Activated B cell treated with CpG ODN at 0.5 μM for 24 hours (primary cell): ENCODE measurements at places on chromosomes 2 and 18.

DNA sequence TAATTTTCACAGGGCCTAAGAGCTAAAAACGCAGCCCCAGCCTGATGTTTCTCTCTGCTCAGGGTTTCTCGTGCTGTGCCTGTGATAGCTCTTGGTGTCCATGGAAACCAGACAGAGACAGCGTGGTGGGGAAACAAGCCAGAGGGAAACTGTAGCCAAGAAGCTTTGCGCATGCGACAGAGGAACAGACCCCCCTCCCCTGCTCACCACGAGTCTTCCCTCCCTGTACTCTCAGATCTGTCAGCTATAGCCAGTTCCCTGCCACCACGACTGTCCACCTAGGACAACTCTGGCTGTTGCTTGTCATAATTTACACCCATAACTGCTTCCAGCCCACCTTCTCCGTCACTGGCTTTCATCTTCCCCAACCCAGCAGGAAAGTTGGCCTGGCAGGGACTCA is 13.2 kb upstream of the DNAJC27 start:
- no peak for DNase-seq

GRCh38 chr2:161005170-161005569 is 155.1 kb upstream of the TANK start:
- no peak for DNase-seq

GRCh38 chr18:50748243-50749229 is 71.3 kb downstream of the MRO start:
- DNase-seq = no peak

DNA sequence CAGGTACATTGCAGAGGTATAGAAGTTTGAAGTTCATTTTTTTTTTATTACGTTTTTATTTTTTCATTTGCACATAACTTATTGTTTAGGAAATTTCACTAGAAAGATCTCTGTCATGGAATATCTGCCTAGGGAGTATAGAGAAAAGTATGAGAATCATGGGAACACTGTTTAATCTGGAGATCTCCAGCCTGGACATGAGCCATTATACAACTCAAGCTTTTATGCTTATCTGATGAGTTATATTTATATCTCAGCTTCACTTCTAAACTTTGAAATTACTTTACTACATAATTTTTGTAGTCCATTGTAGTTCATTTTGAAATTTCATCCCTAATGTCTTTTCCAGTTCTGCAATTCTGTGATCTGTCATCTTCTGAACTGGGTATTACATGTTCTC is 515.6 kb downstream of the ERBB4 start:
- no peak for DNase-seq

DNA sequence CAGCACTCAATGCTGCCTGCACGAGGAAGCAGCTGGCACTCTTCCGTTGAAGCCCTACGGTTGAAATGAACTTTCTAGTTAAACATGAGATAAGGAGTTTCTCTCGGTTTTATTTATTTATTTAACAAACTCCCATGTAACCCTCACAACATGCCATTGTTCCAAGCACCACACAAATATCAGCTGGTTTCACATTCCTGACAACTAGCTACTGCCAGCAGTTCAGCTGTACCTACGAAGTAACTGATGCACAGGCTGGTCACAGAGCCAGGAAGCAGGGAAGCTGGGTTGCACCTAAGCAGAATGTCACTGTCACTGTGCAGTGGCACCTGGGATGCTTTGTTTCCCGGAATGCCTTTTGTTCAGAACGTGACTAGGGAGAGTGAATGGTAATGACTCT is 18.1 kb downstream of the TIMM21 start:
- DNase-seq = no peak

- no peak for DNase-seq
Measured at GRCh38 chr2:129905664-129906081, 73.8 kb upstream of the RAB6C start.

DNA sequence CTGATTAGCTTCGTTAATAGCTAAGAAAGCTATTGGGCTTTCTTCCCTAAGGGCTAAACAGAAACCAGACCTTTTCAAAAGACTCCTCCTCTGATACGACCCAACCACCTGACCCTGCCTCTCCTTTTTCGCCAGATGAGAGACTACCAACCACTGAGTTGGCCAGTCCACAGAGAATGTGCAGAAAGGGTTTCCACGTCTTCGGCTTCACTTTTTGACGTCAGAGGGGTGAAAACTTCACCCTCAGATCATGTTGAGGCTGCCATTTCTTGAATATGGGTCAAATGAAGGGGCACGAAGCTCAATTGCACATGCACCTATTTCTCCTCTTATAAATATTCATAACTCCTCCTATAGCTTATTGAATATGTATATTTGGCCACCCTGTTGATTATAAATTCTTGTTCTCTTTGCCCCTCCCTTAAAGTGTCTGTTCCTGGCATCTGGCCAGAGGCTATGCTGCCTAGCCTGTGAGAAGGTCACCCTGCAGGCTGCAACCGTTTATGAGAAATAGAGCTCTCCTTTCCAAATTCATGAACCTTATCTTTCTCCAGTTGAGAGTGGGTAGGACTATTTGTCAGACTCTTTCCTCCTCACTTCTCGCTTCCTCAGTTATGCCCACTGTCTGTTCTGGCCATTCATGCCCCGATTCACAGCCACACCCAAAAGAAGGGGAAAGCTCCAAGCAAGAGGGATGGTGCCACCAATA is 301.6 kb downstream of the STK39 start:
- DNase-seq = no peak

- DNase-seq = no peak
Measured at GRCh38 chr2:55022476-55022875, 27.8 kb downstream of the RTN4 start.

DNA sequence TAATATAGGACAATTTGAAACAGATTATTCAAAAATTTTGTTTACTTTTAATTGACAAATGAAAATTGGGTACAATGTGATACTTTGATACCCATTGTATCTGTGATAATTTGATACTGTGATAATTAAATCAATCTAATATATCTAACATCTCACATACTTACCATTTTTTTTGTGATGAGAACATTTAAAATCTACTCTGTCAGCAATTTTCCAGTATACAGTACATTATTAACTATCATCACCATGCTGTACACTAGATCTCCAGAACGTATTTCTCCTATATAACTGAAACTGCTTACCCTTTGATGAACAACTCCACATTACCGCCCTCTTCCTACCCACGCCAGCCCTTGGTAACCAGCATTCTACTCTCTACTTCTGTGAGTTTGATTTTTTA is 139.7 kb upstream of the TFPI start:
- DNase-seq = no peak

DNA sequence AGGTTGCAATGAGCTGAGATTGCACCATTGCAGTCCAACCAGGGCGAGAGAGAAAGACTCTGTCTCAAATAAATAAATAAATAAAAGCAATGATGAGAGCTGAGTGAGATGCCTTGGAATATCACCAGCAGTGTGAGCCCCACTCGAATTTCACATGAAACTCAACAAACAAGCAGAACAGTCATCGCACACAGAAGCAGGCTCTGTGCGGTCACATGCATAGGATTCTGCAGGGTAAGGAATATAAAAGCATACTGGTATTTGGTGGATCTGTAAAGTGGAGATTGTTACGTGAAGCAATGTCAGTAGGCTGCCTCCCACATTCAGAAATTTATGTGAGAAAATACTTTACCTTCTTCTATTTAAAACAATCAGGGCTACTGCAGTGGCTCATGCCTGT is 18.0 kb upstream of the AP1S3 start:
- DNase-seq = no peak

DNA sequence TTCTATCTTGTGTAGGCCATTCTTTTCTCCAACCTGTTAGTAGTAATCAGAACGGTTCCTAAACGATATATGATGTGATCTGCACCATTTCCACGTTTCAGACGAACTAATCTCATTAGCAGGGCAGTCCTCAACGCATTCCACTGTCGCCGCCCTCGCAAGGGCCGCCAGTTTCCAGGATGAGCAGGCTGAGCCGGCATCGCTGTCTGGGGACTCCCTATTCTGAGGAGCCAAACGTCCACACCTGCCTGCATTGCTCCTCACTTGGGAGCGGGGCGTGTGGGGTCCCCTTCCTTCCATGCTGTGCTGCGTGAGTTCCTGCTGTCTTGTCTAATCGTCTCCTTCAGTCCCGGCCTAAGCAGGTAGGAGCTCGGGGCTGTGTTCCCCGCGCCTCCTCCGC is 76.6 kb downstream of the PSMG2 start:
- DNase-seq = no peak

- DNase-seq = peak; percentile 46
Measured at GRCh38 chr18:24397131-24397693, 412 bp downstream of the OSBPL1A start.

- DNase-seq = no peak
Measured at GRCh38 chr18:35178260-35178659, 62.6 kb upstream of the ZNF397 start.

DNA sequence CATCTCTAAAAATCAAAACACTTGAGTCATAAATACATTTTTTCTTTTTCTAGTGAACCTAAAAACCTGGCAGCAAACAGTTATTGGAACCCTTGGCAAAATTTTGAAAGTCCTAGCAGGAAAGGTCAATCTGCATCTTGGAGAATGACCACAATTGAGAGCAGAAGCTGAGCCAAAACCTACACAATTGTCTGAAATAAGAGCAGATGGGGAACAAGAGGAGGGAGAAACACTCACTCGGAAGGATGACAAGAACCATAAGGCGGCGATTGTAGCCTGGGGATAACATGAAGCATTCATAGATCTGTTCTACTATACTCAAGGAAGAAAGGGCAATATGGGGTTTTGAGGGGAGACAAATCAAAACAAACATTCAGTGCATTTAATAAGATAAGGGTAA is 117.0 kb downstream of the CHN1 start:
- no peak for DNase-seq

- no peak for DNase-seq
Measured at GRCh38 chr2:28430377-28430765, 37.7 kb downstream of the FOSL2 start.

DNA sequence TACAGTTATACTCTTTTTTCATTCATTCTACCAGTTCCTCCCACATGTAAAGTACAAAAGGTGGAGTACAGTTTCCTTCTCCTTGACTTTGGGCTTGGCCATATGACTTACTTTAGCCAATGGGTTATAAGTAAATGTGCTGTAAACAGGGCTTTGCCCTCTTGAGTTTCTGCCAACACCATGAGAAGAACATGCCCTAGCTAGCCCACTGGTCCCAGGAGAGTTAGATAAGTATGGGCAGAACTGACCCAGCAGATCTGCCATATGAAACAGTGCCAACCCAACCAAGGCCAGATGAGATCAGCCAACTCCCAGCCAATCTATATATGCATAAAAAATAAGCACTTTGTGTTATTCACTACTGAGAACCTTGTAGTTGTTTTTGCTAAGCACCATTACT is 25.5 kb downstream of the ZC3H8 start:
- DNase-seq = no peak

DNA sequence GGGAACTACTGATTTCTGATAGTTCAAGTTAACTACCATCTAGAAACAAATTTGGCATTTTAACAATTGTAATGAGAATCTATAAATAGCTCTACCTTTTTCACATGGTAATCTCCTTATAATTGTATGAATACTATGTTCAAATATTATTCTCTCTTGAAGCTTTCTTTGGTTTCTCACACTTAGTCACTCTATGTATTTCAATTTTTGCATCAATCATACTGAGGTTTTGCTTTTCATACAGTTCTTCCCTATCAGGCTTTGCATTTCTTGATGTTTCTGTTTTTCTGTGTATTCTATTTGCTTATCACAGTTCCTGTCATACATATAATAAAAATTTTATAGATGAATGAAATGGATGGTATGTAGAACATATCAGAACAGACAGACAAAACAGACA is 16.0 kb downstream of the VPS54 start:
- DNase-seq = no peak

DNA sequence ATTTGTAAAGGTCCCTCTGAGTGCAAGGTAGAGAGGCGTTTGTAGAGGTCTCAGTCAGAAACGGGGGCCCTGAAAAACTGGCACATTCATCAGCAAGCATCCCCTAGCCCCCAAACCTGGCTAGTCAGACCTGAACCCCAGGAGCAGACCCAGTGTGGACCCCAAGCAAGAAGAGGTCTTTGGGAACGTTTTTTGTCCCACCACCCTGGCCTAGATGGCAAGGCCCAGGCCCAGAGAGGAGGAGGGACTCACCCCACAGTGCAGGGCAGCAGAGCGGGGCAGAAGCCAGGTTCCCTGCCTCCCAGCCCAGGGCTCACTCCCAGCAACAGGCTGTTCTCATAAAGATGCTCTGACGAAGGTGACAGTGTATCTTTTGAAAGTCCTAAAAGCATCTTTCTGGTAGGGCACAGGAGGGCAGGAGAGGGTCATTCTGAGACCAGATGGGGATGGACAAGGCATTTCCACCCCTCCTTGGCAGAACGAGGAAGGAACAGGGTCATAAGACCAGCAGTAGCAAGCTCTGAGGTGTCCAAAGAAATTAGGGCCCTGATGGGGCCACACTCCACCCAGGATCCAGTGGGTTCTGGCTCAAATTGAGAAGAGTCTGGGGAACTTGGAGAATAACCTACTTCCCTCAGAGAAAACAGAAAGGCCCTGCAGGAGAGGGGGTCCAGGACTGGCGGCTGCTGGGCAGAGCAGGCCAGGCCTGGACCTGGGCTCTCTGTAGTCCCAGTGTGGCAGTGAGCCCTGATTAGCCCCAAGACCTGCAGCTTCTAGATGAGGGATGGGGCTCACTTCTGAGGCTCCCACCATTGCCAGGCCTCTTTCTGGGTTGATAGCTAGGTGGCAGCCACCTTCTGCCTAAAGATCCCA is 18.2 kb downstream of the ADRA2B start:
- DNase-seq = no peak

DNA sequence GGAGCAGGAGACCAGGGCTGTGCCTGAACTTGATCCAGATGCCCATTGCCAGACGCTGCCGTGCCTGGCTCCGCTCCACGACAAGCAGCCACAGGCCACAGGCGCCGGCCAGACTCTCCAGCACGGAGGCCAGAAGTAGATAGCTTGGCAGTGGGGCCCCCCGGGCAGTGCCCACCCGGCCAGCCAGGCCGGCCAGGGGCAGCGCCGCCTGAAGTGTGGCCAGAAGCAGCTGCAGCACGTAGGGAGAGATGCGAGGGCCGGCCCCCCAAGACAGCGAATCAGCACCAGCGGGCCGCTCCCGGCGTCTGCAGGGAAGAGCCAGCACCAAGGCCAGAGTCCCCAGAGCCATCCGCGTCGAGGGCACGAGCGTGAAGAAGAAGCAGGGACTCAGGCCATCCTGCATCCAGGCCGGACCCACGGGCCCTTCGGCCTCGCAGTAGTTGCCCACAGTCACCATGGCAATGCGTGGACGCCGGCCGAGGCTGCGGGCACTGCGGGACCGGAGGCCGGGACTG is 484 bp downstream of the ABCB6 start:
- DNase-seq = no peak

DNA sequence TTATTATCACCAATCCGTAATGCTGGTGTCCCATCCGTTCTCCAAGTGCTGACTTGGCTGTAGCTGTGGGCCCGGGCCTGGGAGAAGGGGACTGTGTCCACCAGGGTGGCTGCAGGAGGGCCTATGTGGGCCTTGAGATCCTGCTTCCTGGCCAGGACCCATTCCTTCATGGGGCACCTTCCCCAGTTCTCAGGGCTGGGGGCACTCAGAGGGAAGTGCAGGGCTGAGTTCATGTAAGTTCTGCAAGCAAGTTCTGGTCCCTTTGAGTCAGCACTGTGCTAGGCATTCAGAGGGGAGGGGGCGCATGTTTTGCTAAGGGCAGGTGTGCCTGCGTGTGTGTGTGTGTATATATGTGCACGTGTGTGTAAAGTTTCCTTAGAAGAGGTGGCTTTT is 94.0 kb downstream of the GLI2 start:
- DNase-seq = no peak
